ENCODE measurements at places on chromosomes 16 and 17. TPM values are rescaled to one million over a fixed set of nuclear protein-coding genes. Genes with fewer than 3 reads are reported as not detected.

EFNB3 gene
- total RNA-seq = 0.78 TPM

NPIPA8 gene
- total RNA-seq = not detected

ARL4D gene
- 4.6 TPM for total RNA-seq

TBKBP1 gene
- total RNA-seq = 13.2 TPM

CALB2 gene
- total RNA-seq = 3.1 TPM

GDPD1 gene
- total RNA-seq = 2.3 TPM

RNU2-1 gene
- not detected for total RNA-seq

- H3K4me1 ChIP-seq = peaks cover 93% of the 10 kb centered on the region
- DNase-seq = peak; percentile 77
- no peaks in the 10 kb centered on the region for H3K27me3 ChIP-seq
- no peak overlapping the region for H3K4me3 ChIP-seq
These were observed 11.5 kb downstream of the NHERF1 start for GRCh38 chr17:74759941-74760340.

DNA sequence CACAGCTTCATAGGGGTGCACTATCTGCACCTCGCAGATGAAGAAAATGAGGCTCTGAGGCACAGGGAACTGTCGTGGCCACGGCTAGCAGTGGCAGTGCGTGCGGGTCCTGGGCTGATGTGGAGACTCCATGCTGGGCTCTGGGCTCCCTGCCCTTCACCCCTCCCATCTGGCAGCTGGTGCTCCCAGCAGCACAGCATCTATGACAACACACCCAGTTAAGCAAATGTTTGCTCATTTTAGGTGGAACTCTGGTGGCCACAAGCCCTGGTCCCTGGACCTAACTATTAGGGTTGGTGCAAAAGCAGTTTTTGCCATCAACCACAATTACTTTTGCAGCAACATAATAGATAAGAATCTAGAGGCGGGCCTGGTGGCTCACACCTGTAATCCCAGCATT, 30.9 kb downstream of the IFT140 start:
- H3K27ac ChIP-seq = no peak overlapping the region
- H3K4me1 ChIP-seq = no peaks in the 10 kb centered on the region
- H3K36me3 ChIP-seq = no peaks in the 10 kb centered on the region
- no peaks in the 10 kb centered on the region for H3K27me3 ChIP-seq
- DNase-seq = no peak
- H3K4me3 ChIP-seq = no peak overlapping the region

GRCh38 chr17:2029911-2030778, at the start of gene DPH1:
Gene DPH1, plus strand, starts transcription at chr17:2030153. Its CDS starts 17 bp downstream, at chr17:2030170.
- H3K27ac ChIP-seq = peak within 1 kb of the TSS; percentile 6
- H3K4me1 ChIP-seq = peaks cover 38% of the 10 kb centered on the region
- no peaks in the 10 kb centered on the region for H3K36me3 ChIP-seq

DNA sequence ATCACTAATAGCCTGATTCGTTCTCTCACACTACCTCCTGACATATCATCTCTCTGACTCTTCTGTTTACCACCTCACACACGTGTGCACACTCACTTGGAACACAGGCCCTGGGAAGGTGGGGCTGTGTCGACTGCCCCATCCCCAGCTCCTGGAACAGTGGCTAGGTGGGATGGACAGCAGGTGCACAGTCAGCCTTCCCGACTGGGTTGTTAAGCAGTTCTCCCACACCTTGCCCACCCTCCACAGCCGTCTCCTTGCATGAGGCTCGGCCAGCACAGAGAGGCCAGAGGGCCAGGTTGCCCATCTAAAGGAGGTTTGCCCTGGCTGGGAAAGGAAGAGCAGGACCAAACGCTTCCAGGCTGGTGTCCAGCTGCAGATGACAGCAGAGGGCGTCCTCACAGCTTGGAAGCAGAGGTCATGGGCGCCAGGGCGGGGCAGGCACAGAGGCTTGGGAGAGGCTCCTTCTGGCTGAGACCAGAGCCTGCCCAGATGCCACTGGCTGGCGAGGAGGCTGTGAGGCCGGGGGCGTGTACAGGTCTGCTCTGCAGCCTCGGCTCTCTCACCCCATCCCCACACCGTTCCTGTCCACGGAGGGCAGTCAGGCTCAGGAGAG, 92.8 kb downstream of the AMFR start:
- no peak overlapping the region for H3K4me3 ChIP-seq
- no peaks in the 10 kb centered on the region for H3K27me3 ChIP-seq
- DNase-seq = peak; percentile 36
- H3K27ac ChIP-seq = no peak overlapping the region

- no peak overlapping the region for H3K27ac ChIP-seq
- no peaks in the 10 kb centered on the region for H3K27me3 ChIP-seq
- peaks cover 10% of the 10 kb centered on the region for H3K36me3 ChIP-seq
- no peak for DNase-seq
- no peak overlapping the region for H3K4me3 ChIP-seq
- no peaks in the 10 kb centered on the region for H3K4me1 ChIP-seq
These were observed 43.4 kb downstream of the CPD start for GRCh38 chr17:30422171-30422570.

GRCh38 chr17:58520843-58521430, 6.5 kb upstream of the MTMR4 start:
- H3K27ac ChIP-seq = no peak overlapping the region
- DNase-seq = peak; percentile 12
- H3K4me1 ChIP-seq = peaks cover 13% of the 10 kb centered on the region
- H3K27me3 ChIP-seq = no peaks in the 10 kb centered on the region
- no peak overlapping the region for H3K4me3 ChIP-seq

DNA sequence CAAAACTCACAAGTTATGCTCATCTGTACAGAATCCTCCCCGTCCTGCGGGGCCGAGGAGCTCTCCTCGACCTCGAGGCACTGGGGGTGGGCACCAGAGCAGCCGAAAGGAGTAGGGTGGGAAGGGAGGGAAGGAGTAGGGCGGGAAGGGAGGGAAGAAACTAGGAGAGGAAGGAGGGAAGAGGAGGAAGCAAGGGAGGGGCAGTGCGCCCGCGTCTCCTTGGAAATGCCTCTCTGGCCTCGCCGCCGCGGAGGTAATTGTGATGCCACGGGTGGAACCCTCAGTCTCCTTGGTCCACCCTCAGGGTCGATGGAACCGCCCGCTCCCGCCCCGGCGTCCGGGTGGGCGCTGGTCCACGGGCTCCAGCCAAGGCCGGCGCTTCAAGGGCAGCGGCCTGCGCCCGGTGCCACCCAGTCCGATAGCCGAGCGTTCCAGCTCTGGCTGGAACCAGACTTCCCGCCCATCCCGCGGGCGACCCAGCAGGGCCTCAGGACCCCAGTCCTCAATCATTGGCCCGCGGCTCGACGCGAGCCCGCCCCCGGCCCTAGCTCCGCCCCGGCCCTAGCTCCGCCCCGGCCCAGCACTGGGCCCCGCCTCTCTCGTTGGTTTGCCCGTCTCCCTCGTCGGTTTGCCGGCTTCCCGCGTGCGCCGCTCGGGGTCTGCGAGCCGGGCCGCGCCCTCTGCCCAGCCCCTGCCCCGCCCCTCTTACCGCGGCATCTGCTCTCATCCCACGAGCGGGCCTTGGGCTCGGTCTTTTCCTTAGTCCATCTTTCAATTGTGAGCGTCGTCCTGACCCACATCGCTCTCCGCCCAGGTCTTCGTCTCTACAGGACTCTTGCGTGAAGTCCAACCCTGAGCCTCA, 596 bp downstream of the PROCA1 start:
- no peaks in the 10 kb centered on the region for H3K27me3 ChIP-seq
- no peak overlapping the region for H3K4me3 ChIP-seq
- H3K36me3 ChIP-seq = no peaks in the 10 kb centered on the region
- H3K4me1 ChIP-seq = peaks cover 14% of the 10 kb centered on the region
- peak overlapping the region; percentile 40 for H3K27ac ChIP-seq
- DNase-seq = peak; percentile 83

DNA sequence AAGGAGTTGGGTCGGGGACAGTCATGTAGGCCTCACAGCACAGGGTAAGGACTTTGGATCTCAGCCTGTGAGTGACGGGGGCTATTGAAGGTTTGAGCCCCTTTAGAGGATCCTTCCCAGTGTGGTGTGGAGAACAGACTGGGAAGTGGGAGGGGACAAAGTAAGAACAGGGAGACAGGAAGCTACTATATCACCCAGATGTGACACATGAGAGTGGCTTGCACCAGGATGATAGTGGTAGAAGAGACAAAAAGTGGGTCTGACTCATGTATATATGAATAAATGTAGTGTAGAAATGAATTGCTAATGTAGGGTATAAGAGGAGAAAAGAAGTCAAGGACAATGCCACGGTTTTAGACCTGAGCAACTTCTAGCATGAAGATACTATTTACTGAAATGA, 4.5 kb downstream of the NUP93 start:
- H3K27me3 ChIP-seq = no peaks in the 10 kb centered on the region
- no peaks in the 10 kb centered on the region for H3K36me3 ChIP-seq
- no peak for DNase-seq

- no peak overlapping the region for H3K27ac ChIP-seq
- no peak overlapping the region for H3K4me3 ChIP-seq
- no peak for DNase-seq
- H3K27me3 ChIP-seq = no peaks in the 10 kb centered on the region
- no peaks in the 10 kb centered on the region for H3K36me3 ChIP-seq
- H3K4me1 ChIP-seq = no peaks in the 10 kb centered on the region
These were observed 5.8 kb downstream of the CDH5 start for GRCh38 chr16:66372078-66372897.

GRCh38 chr17:4500191-4500571, 1.5 kb downstream of the SPNS2 start:
- no peak for DNase-seq
- peak overlapping the region; percentile 48 for H3K27ac ChIP-seq
- H3K36me3 ChIP-seq = no peaks in the 10 kb centered on the region
- peak overlapping the region; percentile 32 for H3K4me3 ChIP-seq
- peaks cover 71% of the 10 kb centered on the region for H3K4me1 ChIP-seq

- DNase-seq = no peak
- H3K4me1 ChIP-seq = peaks cover 24% of the 10 kb centered on the region
- H3K27me3 ChIP-seq = no peaks in the 10 kb centered on the region
- no peak overlapping the region for H3K27ac ChIP-seq
- H3K4me3 ChIP-seq = no peak overlapping the region
- no peaks in the 10 kb centered on the region for H3K36me3 ChIP-seq
These were observed 6.5 kb downstream of the NXN start for GRCh38 chr17:973053-973452.

GRCh38 chr17:13874134-13874533, 195.2 kb upstream of the COX10 start:
- no peak for DNase-seq
- no peak overlapping the region for H3K4me3 ChIP-seq
- H3K27me3 ChIP-seq = no peaks in the 10 kb centered on the region
- no peaks in the 10 kb centered on the region for H3K36me3 ChIP-seq

- peak; percentile 41 for DNase-seq
- H3K27me3 ChIP-seq = no peaks in the 10 kb centered on the region
- no peak overlapping the region for H3K4me3 ChIP-seq
- H3K36me3 ChIP-seq = no peaks in the 10 kb centered on the region
- peak overlapping the region; percentile 97 for H3K27ac ChIP-seq
These were observed 10.4 kb downstream of the RAI1 start for GRCh38 chr17:17691468-17692263.

DNA sequence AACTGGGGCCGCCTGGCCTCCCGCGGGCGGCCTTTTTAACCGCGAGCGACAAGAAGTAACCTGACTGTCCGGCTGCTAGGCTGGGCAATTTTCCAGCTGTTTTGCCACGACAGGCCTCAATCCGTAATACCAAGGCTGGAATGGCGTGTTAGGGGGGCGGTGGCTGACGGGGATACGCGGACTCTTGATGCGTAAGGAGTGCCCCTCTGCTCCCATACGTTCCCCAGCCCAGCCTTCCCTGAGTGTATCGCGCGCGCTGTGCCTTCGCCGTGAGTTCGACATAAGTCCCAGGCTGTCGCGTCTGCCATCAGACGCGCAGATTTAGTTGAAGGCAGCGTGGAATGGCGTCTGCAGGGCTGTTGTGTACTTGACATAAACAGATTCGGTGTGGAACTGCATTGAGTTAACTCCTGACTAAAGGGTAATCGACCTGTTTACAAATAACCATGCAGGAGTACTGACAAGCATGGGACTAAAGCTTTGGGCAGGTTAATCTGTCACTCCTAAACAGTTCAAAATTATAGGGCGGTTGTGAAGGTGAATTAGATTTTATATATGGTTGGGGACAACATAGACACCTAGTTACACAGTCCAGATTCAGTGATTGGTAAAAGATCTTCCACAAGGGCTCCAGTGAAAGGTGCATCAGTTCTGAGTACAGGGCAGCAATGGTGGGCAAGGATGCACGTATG, 16.6 kb upstream of the ERN1 start:
- DNase-seq = peak; percentile 68
- H3K36me3 ChIP-seq = no peaks in the 10 kb centered on the region
- peak overlapping the region; percentile 73 for H3K4me3 ChIP-seq
- H3K4me1 ChIP-seq = peaks cover 57% of the 10 kb centered on the region
- peak overlapping the region; percentile 94 for H3K27ac ChIP-seq
- no peaks in the 10 kb centered on the region for H3K27me3 ChIP-seq

GRCh38 chr17:17836818-17837379, at the start of gene SREBF1:
Gene SREBF1, minus strand, starts transcription at chr17:17836986. Its CDS starts 169 bp downstream, at chr17:17836817.
- peak within 1 kb of the TSS; percentile 98 for H3K27ac ChIP-seq
- peak within 1 kb of the TSS; percentile 89 for H3K4me3 ChIP-seq
- peak; percentile 68 for DNase-seq
- peaks cover 78% of the 10 kb centered on the region for H3K4me1 ChIP-seq
- H3K36me3 ChIP-seq = no peaks in the 10 kb centered on the region
- no peaks in the 10 kb centered on the region for H3K27me3 ChIP-seq

DNA sequence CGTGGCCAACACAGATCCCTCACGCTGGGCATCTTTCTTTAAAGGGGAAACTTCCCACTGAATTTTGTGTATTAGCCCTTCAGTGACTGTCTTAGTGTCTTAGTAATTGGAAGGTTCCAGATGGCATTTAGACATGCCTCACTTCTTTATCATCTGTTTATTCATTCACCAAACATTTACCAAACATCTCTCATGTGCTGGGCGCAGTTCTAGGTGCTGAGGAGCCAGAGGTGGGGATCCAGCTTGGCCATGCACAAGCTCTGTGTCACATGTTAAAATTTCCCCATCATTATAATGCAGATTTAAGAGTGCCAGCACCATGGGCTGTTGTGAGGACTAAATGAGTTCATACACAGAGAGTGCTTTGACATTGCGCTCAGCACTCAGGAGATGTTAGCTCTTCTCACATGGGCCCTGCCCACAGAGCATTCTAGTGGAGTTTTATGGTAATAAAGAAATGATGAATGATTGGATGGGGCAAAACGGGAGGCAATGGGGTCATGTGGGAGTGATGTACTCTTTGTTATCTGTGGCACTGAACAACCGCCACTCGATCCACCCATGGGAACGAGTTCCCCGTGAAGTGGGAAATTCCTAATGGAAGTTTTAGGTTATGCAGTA, 119.7 kb downstream of the SNX29 start:
- H3K36me3 ChIP-seq = no peaks in the 10 kb centered on the region
- H3K27ac ChIP-seq = no peak overlapping the region
- no peak for DNase-seq
- no peaks in the 10 kb centered on the region for H3K27me3 ChIP-seq
- peaks cover 5% of the 10 kb centered on the region for H3K4me1 ChIP-seq
